ENCODE measurements at places on chromosomes 7 and 10. TPM values are rescaled to one million over a fixed set of nuclear protein-coding genes. Genes with fewer than 3 reads are reported as not detected.
A peak's percentile ranks its signal among the peaks of the same experiment; 100 is the strongest.

SPDYE2 gene
- total RNA-seq = not detected

DNA sequence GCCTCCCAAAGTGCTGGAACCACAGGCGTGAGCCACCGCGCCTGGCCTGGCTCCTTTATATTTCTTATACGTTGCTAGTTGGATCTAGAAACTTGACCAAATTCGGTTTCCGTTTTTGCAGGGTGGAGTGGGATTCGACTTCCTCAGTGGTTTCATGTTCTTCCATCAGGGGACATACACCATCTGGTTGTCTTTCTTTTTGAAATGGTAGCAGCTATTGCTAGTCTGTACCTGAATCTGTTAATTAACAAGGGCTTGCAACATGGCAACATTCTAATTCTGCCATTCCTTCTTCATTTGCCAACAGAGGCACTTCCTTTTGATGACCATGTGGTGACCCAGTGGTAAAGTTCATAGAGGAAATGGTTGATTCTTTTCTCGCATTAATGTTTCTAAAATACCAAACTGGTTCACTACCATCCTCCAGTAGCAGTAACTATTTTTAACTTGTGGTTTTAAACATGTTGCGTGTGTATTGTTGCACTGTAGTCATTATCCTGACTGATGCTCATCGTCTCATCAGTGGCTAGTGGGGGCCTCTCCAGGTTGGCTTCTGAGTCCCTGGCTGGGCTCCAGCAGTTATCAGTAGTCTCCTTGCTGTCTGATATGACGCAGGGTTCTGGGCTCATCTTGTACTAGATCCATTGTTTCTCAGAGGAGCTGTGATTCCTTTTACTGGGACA is 159.2 kb downstream of the RGS10 start:
- no peak for DNase-seq

GRCh38 chr10:119515511-119516045 is 26.9 kb downstream of the RGS10 start:
- no peak for DNase-seq

DNA sequence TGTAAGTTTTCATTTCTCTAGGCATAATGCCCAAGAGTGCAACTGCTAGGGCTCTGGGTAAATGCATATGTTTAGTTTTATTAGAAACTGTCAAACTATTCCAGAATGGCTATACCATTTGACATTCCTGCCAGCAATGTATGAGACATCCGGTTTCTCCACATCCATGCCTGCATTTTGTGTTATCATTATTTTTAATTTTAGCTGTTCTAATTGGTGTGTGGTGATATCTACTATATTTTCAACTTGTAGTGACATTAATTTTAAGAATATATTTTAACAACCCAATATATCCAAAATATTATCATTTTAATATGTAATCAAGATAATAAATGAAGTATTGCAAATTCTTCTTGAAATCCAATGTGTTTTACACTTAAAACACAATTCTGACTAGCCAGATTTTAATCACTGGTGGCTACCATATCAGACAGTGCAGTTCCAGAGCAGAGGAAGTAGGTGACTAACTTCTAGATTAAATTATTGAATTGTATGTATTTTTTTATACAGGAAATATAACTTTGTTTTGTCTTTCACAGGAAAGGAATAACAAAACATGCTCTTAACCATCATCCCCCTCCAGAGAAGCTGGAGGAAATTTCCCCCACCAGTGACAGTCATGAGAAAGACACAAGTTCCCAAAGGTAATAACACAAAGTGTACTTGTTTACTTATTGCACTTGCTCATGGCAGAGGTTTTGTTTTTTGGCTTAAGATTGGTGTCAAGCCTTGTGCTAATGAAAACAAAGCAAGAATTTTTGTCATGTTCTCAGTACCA is 6.4 kb downstream of the FAM149B1 start:
- no peak for DNase-seq

DNA sequence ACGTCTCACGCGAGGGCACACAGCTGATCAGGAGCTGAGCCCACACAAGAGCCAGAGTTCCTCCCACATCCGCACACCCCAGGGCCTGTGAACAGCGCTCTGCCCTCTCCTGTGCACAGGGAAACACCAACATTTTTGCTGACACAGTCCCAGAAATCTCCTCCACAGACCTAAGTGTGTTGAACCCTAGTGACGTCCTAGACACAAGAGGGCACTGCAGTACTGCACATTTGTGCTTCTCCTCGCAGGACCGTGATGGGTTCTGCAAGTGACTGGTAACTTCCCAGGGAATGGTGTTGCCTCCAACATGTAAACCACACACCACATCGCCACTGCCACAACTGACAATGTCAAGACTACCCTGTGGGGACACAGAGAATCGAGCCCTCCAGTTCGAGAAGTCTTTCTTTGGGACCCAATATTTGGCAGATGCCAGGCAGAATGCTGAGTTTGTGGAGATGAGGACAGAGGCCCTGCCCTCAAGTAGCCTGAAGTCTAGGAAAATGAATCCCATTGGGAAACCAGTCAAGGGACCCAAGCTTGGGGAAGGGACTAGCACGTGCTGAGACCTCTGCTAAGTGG is 170.3 kb downstream of the PAXIP1 start:
- no peak for DNase-seq

DNA sequence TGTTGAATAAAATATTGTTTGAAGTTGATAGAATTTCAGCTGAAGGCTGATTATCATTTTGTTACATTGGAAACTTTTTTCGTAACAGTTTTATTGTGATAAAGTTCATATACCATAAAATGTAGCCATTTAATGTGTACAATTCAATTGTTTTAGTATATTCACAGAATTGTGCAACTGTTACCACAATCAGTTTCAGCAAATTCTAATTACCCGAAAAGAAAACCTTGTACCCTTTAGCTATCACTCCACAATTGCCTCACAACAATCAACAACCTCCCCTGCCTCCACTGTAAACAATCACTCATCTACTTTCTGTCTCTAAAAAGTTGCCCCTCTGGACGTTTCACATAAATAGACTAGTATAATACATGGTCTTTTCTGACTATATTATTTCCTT is 179.7 kb upstream of the BET1 start:
- no peak for DNase-seq

- peak; percentile 65 for DNase-seq
These were observed 59.1 kb upstream of the SMNDC1 start for GRCh38 chr10:110363572-110364411.

- DNase-seq = no peak
These were observed 64.5 kb downstream of the LRRTM3 start for GRCh38 chr10:66990143-66990830.

DNA sequence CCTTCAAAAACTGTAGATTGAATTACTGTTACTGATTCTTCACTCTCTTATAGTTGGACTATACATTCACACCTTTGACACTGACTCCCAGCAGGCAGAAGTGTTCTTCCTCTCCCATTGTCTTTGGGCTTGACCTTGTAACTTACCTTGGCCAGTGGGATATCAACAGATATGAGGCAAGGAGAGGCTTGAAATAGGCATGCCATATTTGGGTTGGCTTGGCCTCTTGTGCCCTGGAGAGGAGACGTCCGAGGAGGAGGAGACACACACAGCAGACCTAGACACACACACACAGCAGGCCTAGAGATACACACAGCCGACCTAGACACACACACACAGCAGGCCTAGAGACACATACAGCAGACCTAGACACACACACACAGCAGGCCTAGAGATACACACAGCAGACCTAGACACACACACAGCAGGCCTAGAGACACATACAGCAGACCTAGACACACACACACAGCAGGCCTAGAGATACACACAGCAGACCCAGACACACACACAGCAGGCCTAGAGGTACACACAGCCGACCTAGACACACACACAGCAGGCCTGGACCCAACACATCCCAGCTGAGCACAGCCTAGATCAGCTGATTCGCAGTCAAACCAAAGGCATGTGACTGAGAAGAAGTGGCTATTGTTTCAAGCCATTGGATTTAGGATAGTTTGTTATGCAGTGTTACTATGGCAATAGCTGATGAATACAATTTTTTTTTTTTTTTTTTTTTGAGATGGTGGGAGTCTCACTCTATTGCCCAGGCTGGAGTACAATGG is 12.5 kb upstream of the GNA12 start:
- no peak for DNase-seq

GRCh38 chr7:20484356-20484755 is 131.1 kb upstream of the ABCB5 start:
- DNase-seq = no peak

DNA sequence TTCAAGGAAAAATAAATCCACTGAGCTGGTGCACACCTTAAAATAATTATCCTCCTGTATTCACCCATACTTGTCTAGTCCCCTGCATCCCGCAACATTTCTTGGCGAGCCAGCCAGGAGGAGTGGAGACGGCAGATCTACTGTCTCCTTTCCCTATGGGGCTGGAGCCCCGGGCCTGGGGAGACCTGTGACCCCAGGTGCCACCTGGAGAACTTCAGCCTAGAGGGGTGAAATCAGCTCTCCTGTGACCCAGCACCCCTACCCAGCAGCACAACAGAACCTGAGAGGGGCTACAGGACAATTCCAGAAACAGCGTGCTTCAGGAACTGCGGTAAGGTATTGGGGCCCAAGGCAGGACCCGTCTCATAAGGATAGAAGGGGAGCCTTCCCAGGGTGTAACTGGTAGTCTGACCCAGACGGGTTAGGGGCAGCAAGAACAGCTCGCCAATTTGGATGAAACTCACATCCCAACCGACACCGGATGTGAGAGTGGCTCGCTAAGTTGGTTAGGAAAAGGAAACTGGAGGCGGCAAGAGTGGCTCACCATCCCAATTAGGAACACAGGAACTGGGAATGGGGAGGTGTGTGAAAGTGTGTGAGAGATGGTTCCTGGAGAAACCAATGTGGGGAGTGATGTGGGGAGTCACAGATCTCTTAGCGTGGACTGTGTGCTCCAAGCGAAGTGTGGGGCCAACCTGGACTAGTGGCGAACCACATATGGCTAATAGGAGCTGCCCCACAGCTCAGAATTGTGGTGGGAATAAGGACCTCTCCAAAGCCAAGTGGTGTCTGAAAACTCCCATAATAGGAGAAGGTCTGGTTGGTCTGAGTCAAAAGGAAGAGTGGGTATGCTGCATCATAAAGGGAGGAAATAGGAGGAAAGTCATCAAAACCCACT is 15.1 kb upstream of the DENND2A start:
- no peak for DNase-seq

GRCh38 chr10:11546581-11546980 is 64.9 kb downstream of the USP6NL start:
- DNase-seq = no peak

GRCh38 chr10:21935439-21936023 is 68.0 kb downstream of the DNAJC1 start:
- DNase-seq = no peak

FAM25C gene
- total RNA-seq = not detected

GCC1 gene
- total RNA-seq = 12.6 TPM

ATOH7 gene
- total RNA-seq = 1.4 TPM

DNA sequence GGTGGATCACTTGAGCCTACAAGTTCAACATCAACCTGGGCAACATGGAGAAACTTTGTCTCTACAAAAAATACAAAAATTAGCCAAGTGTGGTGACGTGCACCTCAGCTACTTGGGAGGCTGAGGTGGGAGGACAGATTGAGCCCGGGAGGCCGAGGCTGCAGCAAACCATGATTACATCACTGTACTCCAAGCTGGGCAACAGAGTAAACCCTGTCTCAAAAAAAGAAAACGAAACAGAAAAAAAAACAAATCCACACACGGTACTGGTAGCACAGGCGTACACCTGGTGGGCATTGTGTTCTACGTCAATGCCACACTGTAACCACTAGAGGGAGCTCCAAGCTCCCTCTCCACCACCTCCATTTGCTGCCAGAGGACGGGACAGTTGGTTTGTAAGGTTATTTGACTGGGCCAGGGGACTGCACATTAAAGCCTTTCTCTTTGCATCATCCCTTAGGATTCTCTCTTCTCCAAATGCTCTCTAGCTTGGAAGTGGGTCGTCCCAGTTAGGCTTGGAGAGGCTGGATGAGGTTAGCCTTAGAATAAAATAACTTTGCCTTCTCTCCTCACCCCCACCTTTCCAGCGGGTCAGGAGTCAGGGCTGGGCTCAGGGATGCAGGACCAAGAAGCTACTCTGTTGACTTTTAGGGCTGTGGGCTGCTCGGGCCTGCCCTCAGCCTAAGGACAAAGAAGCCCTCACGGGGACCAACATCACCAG is 130.8 kb downstream of the SORBS1 start:
- DNase-seq = peak; percentile 34

GRCh38 chr7:27641581-27642230 is 21.0 kb downstream of the HIBADH start:
- DNase-seq = no peak

DNA sequence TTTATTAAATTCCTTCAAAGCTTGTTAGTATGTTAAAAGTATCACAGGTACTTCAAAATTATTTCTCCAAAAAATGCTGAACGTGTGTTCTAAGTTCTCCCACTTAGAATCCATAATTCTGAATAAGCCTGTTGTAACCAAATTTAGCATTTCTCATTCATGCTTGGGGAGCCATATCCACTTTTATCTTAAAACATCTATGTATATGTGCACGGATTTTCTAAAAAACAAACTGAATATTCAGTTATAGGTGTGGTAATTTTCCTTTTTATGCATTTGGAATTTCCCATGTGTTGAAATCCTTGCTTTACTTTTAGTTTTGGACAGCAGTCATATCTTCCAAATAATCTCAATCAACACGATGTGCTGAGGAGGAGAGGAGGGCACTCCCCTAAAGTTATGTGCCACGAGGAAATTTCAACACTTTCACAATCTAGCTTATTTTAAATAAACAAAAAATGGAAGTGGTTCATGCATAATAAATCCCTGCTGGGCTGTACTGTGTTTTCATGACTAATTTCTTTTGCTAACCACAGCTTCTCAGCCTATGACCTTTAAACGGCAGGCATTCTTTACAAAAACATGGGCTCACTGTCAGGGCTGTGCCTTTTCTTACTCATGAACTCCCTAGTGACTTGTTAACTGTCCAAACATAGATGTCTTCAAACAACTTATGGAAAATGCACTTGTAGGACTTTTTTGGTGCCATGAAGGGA is 380.3 kb upstream of the SEMA3C start:
- no peak for DNase-seq

DNA sequence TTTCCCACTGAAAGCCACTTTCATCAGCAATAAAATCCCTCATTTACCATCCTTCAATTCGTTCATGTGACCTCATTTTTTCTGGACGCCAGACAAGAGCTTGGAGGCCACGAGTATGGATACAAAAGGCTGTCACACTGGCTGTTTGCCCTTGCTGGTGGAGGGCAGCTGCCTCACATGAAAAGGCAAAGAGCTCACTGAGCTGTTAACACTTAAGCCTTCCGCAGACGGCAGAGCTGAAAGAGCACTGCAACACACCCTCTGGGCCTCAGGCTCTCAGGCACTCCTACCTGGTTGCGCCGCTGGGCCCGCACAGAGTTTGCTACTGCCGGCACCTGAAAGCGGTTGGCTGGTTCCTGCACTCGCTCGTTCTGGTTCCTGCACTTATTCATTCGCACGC is 193.5 kb downstream of the CFTR start:
- peak; percentile 59 for DNase-seq

- DNase-seq = no peak
These were observed 14.5 kb upstream of the DNAAF5 start for GRCh38 chr7:711922-712380.

- DNase-seq = no peak
These were observed 260.4 kb downstream of the SEMA3A start for GRCh38 chr7:83934118-83934734.

SEPTIN14 gene
- not detected for total RNA-seq

GRCh38 chr10:24272374-24272773 is 63.4 kb downstream of the KIAA1217 start:
- no peak for DNase-seq

DENND2A gene
- total RNA-seq = 16.4 TPM

NXPH1 gene
- 47.4 TPM for total RNA-seq

CACNA2D1 gene
- total RNA-seq = 149 TPM

CALY gene
- total RNA-seq = 4.7 TPM

EPHB6 gene
- 55.8 TPM for total RNA-seq

GRCh38 chr7:148727501-148728278 is 29.0 kb downstream of the CUL1 start:
- no peak for DNase-seq
